Activated CD4-positive, alpha-beta T cell treated with anti-CD3 and anti-CD28 coated beads for 24 hours (primary cell): ENCODE measurements at places on chromosomes 16 and 17.

DNA sequence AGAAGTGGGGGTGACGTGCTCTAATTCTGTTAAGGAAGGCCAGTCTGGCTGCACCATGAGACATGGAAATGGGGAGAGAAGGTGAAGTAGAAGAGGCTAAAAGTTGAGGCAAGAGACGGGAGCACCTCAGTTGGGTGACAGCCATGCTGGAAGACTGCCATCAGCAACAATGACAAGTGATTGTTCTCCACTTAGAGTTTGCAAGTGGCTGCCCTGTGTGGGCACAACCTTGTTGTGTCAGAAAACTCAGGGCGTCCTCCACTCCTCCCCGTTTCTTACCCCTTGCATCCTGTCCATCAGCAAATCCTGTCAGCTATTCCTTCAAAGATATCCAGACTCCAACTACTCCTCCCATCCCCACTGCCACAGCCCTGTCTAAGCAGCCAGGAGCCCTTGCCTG is 17.6 kb downstream of the CES1 start:
- no peak for DNase-seq

DNA sequence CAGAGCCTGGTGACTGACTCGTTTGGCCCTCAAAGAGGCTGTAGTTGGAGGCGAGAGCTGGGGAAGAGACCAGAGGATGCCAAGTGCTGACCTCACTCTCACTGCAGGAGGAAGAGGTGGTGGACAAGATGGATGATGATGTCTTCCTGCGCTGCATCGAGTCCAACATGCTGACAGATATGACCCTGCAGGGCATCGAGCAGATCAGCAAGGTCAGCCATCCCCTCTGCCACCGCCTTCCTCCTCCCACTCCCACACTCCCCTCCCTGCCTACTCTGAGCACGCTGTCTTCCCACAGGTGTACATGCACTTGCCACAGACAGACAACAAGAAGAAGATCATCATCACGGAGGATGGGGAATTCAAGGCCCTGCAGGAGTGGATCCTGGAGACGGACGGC is 26.9 kb downstream of the POLR2A start:
- DNase-seq: no peak

DNA sequence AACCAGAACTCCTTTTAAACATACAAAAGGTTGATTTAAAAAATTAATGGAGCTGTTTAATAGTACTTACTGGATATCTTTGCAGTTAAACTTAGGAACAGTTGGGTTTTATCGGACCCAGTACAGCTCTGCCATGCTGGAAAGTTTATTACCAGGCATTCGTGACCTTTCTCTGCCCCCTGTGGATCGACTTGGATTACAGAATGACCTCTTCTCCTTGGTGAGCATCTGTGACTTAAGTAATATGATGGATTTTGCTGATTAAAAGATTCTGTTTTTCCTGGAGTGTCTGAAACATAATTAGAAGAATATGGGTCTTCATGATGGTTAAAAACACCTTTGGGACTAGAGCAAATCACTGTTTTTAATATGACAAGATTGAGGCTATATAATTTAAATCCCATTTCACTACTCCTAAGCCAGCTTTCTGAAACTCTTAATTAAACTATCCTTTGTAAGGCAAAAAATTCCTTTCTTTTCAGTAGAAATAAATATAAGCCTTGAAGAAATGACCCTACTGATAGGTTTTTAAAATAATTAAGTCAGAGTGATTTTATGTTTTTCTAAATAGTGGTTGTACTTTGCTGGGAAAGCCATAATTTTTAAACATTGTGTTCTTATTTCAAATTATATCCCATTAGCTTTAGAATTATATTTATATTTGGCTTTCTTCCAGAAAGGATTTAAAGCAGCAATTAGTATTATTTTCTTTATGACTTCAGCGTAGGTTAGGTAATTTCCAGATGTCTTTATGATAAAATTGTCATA is 45.7 kb upstream of the KPNB1 start:
- no peak for DNase-seq

DNA sequence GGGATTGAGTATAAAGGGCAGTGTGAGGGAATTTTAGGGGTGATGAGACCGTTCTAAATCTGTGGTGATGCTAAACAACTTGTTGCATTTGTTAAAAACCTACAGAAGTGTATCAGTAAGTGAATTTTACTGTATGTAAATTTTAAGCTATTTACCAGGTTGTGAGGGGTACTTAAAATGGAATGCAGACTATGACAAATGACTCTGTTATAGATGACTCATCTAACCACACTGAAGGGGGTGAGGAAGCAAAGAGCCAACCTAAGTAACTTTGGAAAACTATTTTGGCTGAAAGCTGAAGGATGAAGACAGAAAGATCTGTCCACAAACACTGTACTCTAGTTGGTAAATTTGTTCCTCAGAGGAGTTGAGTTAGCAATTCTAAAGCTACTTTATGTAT is 5.3 kb upstream of the MKS1 start:
- DNase-seq: no peak

- no peak for DNase-seq
Measured at GRCh38 chr17:74579900-74580299, 12.2 kb downstream of the CD300LD start.

- no peak for DNase-seq
Measured at GRCh38 chr17:883586-883962, 96.0 kb downstream of the NXN start.

- peak; percentile 93 for DNase-seq
Measured at GRCh38 chr16:3023669-3024478, at the start of the genes HCFC1R1 and THOC6. TSS of gene HCFC1R1 (minus strand) at chr16:3023942. CDS start at chr16:3023941, 1 bp downstream. TSS of gene THOC6 (plus strand) at chr16:3024035. CDS start at chr16:3024327, 292 bp downstream.

DNA sequence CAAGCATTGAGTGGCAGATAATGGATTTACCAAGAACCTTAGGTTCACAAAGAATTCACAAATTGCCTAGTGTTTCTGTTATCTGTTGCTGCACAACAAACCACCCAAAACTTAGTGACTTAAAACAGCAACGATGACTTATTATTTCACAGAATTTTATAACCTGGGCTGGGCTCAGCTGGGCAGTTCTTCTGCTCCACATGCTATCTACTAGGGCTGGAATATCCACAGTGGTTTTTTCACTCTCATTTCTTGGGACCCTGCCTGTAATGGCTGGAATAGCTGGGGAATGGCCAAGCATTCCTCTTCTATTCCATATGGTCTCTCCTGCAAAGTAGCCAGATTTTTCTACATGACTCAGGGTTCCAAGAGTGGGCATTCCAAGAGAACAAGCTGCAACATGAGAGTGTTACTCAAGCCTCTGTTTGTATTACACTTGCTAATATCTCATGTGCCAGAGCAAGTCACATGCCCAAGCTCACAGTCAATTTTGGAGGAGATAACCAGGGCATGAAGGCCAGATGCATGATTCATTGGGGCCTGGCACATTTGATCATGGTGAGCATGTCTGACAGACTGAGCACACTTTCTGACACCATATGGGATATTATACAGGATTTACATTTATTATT is 4.9 kb upstream of the PSMD7 start:
- no peak for DNase-seq

GRCh38 chr17:48025904-48026501 is 11.6 kb downstream of the COPZ2 start:
- no peak for DNase-seq

DNA sequence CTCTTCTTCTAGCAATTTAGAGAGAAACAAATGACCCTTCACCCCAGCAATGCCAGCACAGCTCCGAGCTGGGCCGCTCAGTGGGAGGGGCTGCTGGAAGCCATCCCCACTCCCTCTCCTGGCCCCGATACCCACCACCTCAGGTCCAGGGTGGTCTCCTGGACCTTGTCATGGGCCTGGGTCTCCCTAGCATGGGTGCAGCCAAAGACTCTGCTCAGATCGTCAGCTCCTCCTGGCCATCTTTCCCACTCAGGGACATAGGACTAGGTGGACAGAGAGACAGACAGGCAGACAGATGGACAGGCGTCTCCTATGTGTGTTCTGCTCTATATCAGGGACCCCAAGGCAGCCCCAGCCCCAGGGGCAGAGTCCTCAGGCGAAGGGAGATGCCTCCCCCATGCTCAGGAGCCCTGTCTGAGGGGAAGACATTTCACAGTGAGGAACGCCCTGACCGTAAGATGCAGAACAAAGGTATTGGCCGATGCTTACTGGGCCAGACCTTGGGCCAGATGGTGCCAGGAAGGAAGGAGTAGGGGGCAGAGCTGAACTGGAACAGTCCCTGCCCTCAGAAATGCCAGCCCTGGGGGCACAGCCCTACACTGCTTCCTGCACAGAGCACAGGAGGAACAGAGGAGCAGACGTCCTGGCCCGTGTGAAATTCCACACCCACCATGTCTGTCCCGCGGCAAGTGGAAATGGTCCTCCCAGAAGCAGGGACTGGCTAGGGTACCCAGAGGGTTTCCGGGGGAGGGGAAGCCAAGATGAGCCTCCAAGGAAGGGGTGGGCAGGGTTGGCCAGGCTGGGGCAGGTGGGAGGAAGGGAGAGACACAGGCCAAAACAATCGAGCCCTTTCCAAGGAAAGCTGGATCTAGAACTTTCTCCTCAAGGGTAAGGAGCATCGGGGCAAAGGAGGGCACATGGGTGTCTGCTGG is 13.0 kb downstream of the PITPNM3 start:
- no peak for DNase-seq

- DNase-seq: no peak
Measured at GRCh38 chr17:82077617-82078358, 12.2 kb upstream of the DUS1L start.

DNA sequence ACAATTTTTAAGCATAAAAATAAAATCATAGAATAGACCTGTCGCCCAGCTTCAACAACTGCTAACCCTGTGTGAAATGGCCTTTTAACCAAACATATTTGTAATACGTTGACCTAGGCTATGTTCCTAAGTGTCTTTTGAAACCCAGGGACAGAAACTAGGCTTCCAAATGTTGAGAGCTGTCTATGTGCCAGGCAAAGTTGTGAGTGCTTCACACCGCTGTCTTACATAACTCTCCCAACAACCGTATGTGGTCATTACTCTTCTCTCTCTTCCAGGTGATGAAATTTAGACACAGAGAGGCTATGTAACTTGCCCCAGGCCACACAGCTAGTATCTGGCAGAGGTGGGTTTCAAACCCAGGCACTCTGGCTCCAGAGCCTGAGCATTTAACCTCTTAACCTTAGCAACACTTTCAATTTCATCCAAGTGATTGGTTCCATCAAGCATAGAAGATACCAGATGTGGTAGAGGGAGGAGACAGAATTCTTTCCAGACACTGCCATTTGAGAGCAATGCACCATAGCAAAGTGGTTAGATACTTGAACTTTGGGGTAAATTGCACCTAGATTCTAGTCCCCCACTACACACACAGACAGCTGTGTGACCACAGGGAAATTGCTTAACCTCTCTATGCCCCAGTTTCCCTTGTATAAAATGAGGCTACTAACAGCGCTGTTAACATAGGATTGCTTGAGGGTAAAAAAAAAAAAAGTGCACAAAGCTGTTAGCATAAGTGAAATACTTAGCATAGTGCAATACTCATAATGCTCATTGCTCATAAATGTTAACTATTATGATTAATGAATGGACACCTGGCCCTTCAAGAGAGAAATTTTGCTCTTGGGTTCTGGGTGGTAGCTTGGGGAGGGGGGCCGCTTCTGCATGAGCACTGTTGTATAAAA is 160.6 kb downstream of the IRX3 start:
- DNase-seq: no peak

- DNase-seq: no peak
Measured at GRCh38 chr17:28812748-28813377, 29.7 kb downstream of the FAM222B start.

DNA sequence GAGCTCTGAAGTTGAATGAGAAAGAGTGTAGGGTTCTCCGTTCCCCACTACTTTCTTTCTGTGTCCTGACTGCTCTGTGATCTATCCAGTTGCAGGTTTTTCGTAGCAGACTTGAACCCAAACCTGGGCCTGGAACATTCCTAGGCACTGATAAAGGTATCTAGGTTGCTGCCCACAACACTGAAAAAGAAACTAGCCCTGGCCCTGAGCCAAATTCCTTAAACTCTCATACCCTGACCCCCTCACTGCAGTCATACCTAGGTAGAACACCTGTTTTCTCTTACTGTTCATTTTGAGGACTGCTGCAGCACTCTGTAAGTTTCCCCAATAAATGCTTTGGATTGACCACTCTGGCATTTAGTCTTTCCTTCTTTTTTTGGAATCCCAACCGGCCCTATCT is 5.4 kb downstream of the HYDIN start:
- DNase-seq: no peak

- no peak for DNase-seq
Measured at GRCh38 chr17:64147110-64148016, 17.4 kb upstream of the ERN1 start.

DNA sequence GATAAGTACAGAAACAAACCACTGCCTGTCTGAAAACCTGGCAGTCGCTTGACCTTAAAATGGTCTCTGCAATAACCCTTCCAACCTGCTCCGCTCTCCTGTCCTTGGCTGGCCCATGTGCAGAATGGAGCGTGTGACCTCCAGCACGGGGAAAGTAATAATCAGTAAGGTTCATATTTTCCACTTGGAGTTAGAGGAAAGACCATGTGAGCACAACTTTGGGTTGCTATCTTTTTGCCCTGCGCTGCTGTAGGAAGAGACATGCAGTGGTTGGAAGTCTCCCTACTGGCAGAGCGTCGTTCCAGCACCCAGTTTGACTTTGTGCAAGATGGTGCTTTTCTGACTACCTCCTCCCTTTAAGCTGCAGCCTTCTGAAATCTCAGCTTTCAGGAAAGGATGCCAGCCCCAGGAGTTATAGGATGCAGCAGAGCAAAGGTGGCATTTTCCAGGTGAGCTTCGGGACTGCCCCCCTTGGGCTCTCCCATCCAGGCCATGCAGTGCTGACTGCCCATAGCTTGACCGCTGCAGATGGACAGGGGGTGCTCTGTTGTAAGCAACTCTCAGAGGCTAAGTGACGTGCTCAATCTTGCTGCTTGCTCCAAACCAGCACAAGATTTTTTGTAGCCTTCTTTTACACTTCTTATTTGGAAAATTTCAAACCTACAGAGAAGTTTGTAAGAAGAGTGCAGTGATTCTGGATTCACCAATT is 110.7 kb upstream of the NOL11 start:
- DNase-seq: no peak

GRCh38 chr17:49312722-49313121 is 49.3 kb downstream of the ZNF652 start:
- DNase-seq: no peak

- no peak for DNase-seq
Measured at GRCh38 chr16:31871510-31871909, 2.1 kb upstream of the ZNF267 start.

DNA sequence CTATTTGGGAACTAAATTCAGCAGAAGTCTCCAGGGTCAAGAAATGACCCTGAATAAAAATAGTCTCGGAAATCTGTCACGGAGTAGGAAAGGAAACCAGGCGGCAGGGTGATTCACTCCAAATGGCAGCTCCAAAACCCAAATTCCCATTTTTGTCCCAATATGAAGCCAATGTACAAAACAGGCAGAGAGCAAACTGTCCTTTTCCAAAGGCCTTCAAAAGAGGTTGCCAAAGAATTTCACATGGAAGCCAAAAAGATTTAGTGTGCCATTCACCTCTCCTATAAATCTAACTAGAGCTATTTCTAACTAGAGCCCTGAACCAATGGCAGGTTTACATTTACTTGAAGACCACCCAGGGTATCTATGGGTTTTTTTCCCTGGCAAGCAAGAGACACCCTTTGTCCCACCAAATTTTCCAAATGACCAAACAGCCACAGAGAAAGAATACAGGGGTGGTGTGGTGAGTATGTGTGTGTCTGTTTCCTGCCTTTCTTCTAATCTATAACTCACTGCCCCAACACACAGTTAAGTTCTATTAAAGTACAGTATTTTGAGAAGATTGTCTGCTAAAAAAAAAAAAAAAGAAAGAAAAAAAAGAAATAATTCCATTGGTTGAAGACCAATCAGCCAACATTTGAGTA is 6.8 kb downstream of the MYO1D start:
- DNase-seq: no peak

- no peak for DNase-seq
Measured at GRCh38 chr17:50225701-50226240, 24.3 kb upstream of the COL1A1 start.
